Foreskin melanocyte (primary cell): ENCODE measurements at places on chromosomes 7 and 10.

GRCh38 chr7:130381468-130382312 is 1.4 kb downstream of the CPA1 start:
- DNase-seq: no peak

GRCh38 chr7:1942941-1943289 is 272.8 kb downstream of the ELFN1 start:
- DNase-seq: no peak

DNA sequence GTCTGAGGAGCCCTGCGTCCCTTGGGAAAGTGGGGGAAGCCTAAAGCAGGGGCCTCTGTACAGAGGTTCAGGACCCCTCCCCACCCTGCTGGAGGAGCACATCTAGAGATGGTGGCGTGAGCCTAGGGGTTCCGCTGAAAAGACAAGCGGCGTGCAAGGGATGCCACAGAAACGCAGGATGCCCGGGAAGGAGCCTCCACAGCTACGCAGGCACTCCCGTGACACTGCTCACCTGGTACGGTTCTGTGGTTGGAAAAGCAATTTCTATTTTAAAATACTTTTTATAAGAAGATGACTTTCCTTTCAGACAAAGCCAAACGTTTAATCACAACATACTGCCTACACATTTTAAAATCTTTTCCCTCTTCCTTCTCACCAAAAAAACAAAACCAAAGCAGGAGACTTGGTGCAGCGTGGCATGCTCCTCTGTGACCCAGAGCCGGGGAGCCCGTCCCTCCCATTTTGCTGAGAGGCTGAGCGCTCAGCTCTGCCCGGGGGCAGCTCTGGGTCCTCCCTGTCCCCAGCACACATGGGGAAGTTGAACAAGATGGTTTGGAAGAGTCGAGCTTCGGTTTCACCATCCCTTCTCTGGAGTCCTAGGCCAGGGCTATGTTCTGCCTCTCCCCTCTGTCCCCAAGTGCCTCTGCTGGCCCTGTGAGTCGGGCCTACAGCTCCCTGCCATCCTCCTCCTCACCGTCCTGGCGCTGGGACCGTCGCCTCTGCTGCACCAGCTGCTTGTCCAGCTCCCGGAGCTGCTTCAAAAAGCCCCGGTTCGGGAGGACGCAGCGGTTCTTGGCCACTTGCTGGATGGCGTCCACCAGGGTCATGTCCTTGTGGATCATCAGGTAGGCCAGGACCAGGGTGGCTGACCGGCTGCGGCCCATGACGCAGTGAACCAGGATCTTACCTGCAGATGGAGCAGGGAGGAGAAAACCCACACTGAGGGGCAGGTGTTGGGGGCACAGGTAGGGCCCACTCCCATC is 74.0 kb upstream of the SAMD8 start:
- no peak for DNase-seq

- DNase-seq: no peak
Observed at GRCh38 chr7:70299472-70299807, 701.2 kb downstream of the AUTS2 start.

DNA sequence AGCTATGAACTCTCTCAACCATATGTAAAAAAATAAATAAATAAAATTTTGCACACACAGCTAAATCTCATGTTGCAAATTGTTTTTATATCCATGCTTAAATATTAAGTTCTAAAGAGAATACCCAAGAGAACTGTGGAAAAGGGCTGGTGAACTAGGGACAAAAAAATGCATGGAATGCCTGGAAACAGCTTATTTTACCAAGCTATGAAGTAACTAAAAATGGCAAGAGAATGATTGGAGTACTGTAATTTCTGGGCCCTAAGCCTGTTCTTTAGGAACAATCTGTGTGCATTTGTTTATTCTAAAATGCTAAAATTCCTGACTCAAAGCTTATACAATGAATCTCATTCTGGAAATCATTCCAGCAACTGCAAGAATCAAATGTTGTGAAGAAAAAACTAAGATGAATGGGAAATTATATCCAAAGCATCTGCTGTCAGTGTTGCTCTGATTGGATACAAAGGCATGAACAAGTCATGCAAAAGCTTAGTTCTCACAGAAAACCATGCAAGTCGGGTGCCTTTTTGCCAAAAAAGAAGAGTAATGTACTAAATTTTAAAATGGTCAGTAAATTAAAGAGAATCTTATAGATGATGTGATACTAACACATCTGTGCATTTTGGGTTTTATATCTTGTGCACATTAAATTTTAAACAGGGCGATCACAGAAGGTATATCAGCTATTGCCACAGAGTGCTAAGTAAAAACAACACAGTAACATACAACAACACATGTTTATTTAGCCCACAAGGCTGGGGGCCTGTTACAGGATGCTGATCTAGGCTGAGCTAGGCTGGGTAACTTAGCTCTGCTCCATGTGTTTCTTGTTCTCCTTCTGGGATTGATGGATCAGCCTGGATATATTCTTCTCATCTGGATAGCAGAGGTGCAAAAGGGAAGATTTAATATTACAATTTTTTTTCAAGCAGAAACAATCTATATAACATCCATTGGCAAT is 453.5 kb upstream of the SEMA3A start:
- DNase-seq: peak; percentile 73

DNA sequence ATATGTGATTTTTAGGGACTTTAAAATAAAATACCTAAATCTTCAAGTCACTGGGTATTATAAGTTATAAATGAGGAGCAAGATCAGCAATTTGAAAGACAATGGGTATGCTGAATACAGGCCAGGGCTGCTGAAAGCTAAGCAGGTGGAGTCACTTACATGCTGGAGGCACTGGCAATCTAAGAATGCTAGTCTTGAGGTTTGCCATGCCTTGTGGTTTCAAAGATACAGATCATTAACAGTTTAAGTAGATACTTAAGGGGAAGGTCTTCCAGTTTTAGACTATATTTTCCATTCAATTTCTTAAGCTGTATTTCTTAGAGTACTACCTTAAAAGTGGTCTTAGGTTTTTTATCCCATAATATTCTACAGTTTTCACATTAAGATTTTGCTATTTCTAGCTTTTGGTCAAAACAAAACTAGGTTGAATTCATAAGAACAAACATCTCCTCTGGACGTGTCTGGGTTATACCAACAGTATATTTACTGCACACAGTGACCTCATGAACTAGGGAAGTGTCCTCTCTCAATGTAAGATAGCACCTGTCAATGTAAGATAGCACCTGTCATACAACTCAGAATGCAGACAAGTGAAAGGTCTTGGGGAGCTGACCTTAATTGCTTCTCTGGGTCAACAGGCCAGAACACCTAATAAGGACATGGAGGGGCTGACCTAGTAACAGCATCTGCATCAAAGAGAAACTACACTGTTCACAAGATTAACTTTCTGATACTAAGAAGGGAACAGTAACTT is 2.0 kb downstream of the SRI start:
- DNase-seq: no peak

DNA sequence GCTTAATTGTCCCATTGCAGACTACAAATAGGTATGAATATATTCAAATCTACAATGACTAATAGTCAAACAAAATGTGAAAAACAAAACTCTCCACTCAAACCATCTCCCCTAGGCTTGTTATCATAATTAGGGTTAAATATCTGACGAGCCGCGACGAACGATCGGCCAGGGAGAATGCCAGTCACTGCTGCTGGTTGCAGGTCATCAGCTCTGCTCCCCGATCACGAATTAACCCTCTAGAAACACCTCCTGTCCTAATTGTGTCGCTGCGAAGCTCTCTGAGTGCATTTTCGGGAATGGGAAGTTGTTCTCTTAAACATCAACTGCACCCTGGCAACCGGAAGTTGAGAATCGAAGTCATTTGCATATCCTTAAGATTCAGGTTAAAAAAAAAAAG is 167.3 kb downstream of the TCERG1L start:
- no peak for DNase-seq

GRCh38 chr10:95730233-95730632 is 25.7 kb upstream of the ENTPD1 start:
- no peak for DNase-seq

GRCh38 chr7:16594061-16594460 is 51.5 kb downstream of the ANKMY2 start:
- no peak for DNase-seq

- no peak for DNase-seq
Observed at GRCh38 chr10:1037098-1037497, 11.4 kb upstream of the IDI2 start.

GRCh38 chr10:6082496-6083395 is 6.1 kb upstream of the RBM17 start:
- DNase-seq: no peak

- DNase-seq: peak; percentile 72
Observed at GRCh38 chr7:131011976-131012375, 278.0 kb upstream of the KLF14 start.

DNA sequence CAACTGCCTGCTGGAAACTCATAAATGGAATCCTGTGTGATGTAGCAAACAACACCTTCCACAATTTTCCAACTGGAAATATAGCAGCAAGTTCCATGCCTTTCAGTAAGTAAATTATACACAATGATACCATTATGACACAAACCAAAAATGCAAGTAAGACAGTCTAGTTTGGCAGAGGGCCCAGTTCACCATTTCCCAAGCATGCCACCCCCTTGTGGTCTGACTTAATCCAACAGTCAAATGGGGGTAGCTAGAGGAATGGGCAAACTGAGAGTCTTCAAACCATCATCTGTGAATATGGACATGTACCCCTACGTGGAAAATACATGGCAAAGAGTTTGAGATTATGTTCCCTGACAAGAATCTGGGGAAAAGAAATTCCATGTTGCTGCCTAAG is 137.6 kb upstream of the VWC2 start:
- no peak for DNase-seq

DNA sequence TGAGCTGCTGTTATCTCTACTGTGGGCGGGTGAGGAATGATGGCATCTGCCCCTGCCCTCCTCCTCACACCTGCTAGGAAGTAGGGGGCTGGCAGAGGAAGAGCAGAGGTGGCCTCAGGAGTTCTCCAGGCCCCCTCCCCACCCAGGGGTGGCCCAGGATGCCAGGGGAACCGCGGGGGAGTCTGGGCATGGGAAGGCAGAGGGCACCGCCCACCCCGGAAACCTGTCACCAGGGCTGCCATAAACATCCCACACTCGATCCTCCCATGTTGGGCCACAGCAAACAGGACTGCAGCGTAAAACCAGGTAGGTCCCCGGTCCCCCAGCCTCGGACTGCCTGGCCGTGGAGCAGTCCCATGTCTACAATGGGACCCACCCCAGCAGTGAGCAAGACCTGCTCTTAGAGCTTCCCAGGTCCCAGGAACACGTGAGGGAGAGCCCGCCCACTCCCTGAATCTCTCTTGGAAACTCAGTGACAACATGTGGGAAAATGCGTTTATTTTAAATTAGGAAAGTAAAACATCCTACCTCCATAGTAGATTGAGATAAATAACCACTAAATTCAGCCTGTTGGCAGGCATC is 23.4 kb downstream of the EBF3 start:
- DNase-seq: no peak

DNA sequence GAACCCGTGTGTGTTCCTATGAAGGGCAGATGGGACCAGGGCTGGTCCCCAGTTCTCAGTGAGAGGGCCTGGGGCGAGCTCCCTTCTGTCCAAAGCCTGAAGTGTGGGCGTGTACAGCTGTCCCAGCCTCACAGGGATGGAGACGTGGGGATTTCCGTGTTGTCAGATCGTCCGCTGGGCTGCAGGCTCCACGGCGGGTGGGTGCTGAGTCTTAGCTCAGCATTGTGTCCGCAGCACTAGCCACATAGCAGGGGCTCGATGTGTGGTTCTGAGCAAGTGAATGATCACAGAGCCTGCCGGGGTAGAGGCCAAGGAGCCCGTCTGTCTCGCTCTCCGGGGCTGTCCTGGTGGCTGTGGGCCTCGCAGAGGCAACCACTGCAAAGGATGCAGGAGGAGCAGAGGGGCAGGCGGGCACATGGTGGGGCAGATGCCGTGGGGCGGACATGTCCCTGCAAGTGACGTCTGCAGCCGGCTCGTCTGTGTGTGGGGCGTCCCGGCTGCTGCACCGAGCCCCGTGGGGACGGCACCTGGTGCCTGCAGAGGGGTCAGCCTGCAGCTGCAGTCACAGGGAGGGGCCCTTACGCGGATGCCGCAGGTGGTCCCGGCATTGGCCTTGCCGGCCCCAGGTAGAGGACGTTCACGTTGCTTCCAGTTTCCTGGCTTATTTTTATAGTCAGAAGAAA is 30.9 kb downstream of the FAM20C start:
- DNase-seq: no peak

- DNase-seq: no peak
Observed at GRCh38 chr7:100708395-100708794, 2.5 kb downstream of the POP7 start.

GRCh38 chr10:575402-576129 is 113.9 kb downstream of the DIP2C start:
- no peak for DNase-seq
